Kidney epithelial cell (primary cell): ENCODE measurements at places on chromosomes 5 and 9.

DNA sequence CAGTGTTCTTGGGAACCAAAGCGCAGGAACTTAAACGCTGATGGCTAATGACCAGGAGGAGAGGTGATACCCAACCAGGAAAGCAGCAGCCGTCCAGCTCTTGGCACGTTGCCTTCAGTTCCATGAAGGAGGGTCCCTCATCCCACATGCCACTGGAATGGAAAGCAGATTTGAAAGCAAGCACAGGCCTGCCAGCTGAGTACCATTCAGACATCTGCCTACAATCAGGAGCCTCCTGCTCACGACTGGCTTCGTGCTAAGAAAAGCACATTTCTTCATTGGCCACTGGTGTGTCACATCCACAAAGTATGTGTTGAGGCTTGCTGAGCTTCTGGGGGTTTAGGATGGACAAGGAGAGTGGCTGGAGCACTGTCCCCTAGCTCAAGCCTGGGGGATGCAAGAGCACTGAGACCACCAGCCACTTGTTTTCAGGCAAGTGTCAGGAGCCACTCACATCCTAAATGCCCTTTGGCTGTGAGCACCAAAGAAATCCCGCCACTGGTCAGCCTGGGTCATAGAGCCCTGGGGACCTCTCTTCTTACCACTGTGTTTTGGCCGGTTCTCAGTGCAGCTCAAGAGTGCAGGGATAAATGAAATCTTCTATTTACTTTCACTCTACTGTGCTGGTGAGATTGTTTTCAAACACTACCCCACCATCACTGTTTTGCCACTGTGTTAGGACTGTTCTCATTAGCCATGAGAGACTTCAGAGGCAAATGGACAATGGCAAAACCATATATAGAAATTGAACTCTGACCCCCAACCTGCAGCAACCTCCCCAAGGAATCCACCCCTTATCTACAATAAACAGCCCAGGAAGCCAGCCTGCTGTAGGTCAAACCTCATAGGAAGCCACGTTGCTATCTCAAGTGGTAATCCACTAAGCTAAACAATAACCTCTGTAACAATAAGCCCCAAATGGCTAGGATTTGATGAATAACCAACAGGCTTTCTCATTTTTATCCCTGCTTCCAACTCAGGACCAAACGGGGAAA is 58.3 kb downstream of the MTX3 start:
- no peak for DNase-seq

GRCh38 chr9:5552301-5552700 is 42.0 kb downstream of the PDCD1LG2 start:
- no peak for DNase-seq

- no peak for DNase-seq
Observed at GRCh38 chr5:154334406-154335064, 111.3 kb upstream of the SAP30L start.

DNA sequence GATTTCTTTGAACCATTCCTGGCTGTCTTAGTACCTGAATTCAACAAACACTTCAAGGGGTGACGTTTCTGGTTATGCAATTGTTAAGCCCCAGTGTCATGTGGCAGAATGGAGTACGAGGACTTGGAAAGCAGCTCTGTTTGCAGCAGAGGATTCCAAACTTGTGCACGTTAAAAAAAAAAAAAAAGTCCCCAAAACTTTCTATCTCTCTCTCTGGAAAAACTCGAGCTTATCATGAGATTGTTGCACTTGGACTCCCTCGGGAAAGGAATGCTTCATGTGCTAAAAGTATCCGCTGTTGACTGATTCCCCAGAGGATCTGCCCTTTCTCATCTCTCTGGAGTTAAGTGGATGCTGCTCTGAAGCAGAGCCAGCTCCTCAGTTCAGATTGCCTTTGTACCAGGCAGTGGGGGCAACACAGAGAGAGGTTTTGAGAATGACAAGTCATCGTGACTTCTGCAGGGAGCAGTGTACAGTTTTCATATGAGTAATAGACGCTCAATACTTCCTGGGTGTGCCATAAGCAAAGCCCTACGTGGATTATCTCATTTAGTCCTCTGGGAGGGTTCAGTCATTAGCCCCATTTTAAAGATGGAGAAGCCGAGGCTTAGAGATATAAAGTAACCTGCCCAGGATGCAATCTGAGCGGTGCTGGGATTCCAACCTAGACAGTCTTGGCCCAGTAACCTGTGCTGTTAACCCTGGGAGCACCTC is 28.1 kb downstream of the TMOD1 start:
- no peak for DNase-seq

- DNase-seq, result no peak
Observed at GRCh38 chr5:38666668-38667498, 110.4 kb upstream of the LIFR start.

DNA sequence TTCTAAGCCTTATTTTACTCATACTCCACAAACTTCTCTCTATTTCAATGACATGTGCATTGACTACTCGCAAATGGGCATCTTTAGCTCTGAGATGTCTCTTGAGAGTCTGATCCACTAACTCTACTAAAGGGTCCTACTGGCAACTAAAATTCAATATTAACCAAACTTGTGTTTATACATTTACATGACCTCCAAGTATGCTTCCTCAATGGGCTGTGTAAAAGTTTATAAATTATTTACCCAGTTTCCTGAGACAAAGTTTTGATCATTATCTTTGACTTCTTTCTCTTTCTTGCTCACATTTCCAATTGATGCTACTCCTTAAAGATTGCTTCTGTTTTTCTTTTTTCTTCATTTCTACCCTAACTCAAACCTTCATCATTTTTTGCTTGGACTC is 510.1 kb upstream of the DAB2 start:
- DNase-seq, result no peak

- DNase-seq, result no peak
Observed at GRCh38 chr9:131181091-131181681, 55.8 kb downstream of the NUP214 start.

GRCh38 chr9:74644023-74644422 is 146.9 kb downstream of the RORB start:
- no peak for DNase-seq

GRCh38 chr5:168312606-168313295 is 21.3 kb downstream of the WWC1 start:
- DNase-seq, result no peak

DNA sequence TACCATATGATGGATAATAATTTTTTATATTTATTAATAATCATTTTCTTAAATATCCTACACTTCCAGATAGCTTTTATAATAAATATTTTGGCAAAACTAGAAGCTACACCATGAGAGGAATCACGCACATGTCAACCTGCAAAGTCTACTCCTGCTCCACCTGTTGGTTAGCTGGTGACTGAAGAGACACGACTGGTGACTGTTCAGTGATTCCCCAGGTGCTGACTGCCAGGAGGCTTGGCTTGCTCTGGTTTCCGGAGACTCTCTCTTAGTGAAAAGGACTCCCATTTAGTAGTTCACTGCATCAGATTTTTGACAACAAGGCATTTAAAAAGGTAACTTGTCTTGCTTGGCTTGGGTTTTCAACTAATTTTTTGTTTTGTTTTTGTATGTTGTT is 20.9 kb downstream of the GZMA start:
- DNase-seq, result no peak

DNA sequence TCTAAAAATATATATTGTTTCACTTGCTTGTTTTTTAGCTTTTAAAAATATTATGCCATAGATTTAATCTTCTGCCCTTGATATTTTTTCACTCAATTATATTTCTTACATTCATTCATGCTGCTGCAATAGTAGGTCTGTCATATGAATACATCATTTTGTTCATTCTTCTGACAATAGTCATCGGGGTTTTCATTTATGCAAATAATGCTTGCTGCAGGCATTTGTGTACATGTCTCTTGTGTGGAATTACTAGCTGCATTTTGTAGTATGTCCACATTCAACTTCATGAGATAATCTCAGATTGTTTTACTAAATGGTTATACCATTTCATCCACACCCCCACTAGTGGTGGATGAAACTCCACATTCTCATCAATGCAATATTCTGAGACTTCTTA is 5.3 kb upstream of the PLPP1 start:
- no peak for DNase-seq

DNA sequence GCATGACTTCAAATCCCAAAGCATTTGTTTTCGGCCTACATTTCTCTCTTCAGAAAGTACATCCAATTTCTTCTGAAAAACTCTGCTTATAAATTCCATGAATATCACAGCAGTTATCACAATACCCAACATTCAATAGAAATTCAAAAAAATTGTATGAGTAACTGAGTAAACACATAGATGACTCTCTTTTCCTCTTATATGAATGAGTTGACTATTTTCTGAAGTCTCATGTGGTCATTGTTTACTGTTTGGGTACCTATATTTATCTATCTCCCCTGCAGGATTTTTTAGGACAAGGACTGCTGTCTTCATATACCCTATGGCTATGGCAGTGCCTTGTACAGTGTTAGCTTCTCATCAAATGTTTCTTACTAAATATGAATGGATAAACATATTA is 157.1 kb downstream of the HTR1A start:
- DNase-seq, result no peak

GRCh38 chr9:116238225-116238624 is 84.6 kb downstream of the PAPPA start:
- DNase-seq, result peak; percentile 55
